ENCODE measurements at places on chromosomes 3 and 15.

- DNase-seq, result no peak
These were observed 284.2 kb downstream of the OXSM start for GRCh38 chr3:26074080-26074479.

- no peak for DNase-seq
These were observed 140.4 kb downstream of the SLC9A9 start for GRCh38 chr3:143707848-143708247.

DNA sequence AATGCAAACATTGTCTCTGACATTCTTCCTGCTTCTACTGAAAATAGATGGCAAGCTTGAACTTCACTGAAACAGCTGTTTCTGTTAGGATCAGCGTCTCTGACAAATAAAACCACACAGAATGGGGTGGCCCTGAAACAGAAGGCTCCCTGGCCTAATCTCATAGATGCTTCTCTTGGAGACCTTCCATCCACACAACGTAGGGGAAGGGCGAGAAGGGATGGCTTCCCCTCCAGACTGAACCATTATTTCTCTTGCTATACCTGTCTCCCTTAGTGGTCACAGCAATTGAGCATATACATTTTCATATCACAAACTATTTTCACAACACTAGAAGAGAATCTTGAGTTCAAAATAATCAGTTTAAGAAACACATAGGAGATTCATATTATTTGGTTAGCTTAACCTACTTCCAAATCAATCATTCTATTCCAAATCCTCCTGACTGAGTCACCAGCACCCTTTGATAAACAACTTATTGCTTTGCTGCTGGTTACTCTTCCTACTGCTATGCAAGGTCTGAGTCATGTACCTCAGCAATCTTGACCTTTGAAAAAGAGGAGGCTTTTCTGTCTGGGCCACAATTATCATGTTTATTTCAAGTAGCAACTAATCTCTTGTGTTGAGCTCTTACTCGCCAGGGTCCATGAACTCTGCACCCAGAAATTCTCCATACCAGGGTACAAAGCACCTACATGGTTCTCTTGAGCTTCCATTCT, 45.5 kb downstream of the CBLB start:
- no peak for DNase-seq

DNA sequence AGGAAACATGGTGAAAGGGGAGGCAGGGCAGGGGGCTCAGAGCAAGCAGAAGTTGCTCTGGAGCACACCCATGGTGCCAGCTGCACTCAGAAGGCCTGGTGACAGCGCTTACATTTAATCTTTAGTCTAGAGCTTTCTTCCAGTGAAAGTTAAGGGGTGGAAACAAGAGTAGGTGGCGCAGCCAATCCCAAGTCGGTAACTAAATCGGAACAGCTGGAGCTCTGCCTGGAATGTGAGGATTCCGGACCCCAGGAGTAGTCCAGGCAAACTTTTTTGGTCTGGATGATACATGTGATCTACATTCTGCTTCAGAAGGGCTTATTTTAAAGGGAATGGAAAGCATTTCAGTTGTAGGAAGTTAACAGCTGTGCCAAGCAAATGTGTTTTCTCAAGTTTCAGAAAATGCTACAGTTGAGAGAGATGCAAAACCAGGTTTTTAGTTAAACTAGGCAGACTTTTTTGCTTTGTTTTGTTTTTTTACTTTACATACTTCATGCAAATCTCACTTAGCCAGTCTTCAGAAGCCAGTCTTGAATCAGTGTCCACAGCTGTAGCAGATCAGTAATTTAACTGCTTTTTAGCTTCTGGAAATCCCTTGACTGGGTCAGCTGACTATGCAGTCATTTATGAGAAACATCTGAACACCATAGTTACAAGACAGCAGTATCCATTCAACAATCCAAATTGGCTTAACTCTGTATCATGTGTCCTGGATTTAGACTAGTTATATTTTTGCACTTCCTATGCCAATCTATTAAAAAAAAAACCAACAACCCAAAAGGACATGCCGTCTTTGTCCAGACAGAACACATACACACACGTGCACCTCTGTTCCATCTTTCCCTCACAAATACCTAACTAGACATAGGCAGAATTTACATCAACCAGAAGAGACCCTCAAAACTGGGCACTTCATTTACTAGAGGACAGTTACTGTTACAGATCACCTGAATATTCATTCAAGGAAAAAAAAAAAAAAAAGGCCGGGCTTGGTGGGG, 33.2 kb downstream of the ZNF106 start:
- no peak for DNase-seq

- DNase-seq, result no peak
These were observed 33.0 kb downstream of the ARID3B start for GRCh38 chr15:74573987-74574386.

Measured in stimulated activated CD8-positive, alpha-beta memory T cell treated with anti-CD3 and anti-CD28 coated beads, Interleukin-15, amount 100 ng/mL, for 4 hours (primary cell).